ENCODE measurements at places on chromosomes 1 and 21.

DNA sequence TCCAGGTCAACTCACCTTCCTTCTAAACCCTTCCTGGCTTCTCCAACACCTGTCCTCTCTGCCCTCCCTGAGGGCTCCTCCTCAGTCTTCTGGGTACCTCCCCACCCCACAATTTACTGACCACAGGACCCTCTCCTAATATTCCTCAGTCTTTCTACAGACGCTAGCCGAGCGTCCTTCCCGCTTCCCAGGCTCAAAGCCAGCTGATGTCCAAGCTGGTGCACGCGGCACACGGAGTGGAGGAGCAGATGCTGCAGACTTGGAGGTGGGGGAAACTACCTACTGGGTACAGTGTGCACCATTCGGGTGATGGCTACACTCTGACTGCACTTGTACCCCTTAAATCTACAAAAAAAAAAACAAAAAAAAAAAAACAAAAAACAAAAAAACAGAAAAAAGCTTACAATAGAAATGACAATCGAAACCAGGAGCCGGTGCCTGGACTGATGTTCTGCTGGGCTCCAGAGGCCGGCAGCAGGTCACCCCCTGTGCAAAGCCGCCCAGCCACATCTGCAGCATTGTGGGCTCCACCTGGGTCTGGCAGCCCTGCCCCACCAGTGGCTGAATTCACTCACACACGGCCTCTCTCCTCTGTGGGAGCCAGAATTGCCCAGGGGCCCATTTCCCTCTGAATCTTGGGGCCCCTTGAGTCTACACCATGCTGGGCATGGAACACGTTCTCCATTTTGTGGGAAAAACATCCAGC is 7.0 kb downstream of the TRIM11 start:
- no peak for DNase-seq

DNA sequence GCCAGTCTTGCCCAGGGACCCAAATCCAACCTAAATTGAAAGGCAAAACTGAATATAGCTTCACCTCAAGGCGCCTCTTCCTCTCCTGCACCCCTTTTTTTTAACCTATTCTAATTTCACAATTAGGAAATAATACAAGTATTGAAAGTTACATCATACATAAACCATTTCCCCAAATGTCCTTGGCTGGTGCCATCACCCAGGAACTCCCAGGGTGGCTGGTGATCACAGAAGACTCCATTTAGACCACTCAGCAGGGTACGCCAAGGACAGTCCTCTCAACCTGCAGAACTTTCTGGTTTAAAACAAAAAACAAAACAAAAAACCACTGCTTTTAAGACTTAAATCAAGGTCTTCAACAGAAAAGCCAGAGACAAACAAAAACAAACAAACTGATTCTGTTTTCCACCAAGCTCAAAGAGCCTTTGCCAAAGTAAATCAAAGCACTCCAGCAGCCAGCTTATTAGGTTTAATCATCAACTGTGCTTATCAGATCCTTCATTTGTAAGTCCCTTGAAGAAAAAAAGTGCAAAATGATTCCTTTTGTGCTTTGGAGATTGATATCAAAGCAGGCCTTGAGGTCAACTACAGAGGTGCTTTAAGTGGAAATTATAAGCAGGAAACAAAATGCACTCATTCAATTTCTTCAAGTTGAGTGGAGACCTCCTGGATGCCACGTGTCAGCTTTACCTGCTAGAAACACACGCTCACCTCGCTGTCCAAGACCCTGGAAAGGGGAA is 113.0 kb downstream of the ETS2 start:
- DNase-seq, result no peak

GRCh38 chr1:173893611-173894010 is 23.5 kb downstream of the SERPINC1 start:
- DNase-seq, result no peak

DNA sequence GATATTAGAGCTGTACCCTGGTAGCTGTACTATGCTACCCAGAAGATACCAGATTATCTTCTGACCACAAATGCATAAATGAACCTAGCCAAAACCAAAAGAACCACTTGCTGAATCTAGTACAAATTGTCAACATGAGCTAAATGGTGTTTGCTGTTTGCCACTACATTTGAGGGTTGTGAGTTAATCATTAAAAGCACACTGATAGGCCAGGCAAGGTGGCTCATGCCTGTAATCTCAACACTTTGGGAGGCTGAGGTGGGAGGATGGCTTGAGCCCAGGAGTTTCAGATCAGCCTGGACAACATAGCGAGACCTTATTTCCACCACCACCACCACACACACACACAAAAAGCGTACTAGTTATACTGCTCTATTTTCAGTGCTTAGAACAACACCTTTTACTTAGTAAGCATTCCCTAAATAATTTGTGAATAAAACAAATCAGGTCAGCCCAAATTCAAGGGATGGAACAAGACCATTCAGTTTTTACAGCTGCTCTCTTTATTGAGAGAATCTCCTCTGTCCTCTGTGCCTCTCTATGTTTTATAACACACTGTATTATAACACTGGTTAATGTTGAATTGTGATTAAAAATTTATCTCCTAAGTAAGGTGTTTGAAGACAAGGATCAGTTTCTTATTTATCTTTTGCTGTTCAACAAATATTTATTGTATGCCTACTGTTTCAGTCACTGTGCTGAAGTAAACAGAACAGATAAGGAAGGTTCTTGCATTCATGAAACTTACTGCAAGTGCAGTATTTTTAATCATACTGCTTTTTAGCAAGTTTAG is 44.0 kb downstream of the MAGI3 start:
- DNase-seq, result no peak

DNA sequence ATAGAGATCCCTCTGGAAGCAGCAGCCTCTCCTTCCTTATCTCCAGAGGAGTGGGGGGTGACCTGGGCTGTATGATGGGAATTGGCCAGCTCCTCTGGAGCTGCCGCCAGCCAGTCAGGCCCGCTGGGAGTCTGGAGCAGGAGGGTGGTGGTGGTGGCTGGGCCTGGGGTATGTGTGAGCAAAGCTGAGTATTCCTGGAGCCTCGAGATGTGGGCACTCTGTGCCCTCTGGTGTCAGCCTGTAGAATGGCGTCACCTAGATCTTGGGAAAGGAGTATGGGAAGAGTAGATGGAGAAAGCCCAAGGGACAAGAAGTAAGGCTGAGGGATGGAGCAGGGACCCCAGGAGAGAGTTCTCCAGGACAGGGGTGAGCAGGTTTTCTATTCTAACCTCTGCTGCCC is 16.0 kb downstream of the VANGL2 start:
- no peak for DNase-seq

DNA sequence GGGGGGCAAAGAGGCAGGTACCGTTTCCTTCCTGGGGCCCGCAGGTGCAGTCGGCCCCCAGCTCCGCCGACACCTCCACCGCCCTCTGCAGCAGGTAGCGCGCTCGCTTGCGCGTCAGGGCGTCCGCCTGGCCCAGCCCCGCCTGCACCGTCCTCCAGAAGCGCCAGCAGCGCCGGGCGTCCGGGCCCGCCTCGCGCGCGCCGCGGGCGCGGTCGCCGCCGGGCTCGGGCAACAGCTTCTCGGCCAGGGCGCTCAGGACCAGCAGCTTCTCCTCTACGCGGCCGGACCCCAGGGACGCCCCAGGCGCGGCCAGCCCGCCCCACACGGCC is 863 bp downstream of the TARBP1 start:
- peak; percentile 42 for DNase-seq

All from activated CD8-positive, alpha-beta memory T cell treated with anti-CD3 and anti-CD28 coated beads for 4 hours (primary cell).